ENCODE measurements at places on chromosomes 2 and 18.

- no peak for DNase-seq
Measured at GRCh38 chr2:67799886-67800285, 262.9 kb downstream of the C1D start.

DNA sequence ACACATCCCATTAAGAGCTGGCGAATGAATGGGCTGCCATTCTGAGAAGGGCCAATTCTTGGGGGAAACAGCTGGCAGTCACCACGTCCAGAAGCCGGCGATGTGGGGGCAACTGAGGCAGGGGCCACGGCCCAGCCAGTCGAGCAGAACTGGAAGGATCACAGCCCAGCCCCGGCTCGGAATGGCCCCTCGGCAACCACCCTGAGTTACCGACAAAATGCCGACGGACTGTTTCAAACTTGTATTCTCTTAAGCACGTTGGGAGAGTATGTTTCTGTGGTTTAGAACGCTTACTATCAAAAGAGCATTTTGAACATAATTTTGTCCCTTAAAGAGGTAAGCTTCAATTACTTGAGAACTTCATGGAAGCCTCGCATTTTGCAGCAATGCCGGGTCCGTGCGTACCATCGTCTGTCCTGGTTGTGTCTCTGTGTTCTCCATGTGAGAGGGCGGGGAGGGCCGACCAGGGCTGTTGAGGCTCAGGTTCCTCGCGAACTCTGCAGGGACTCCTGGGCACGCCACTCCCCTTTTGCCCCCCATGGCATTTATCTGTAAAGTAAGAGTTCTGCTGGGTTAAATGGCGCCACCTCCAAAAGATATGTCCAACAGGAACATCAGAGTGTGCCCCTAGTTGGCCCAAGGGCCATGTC, 155.9 kb downstream of the TWIST2 start:
- no peak for DNase-seq

- no peak for DNase-seq
Measured at GRCh38 chr2:145273840-145274239, 753.9 kb upstream of the ZEB2 start.

GRCh38 chr18:62556397-62556796, 33.6 kb downstream of the ZCCHC2 start:
- no peak for DNase-seq

- no peak for DNase-seq
Measured at GRCh38 chr18:58534535-58535301, 94.2 kb downstream of the ALPK2 start.

- DNase-seq, result no peak
Measured at GRCh38 chr2:238097988-238098871, 1.9 kb upstream of the ESPNL start.

- no peak for DNase-seq
Measured at GRCh38 chr2:111702119-111702803, 181.7 kb downstream of the ANAPC1 start.

- DNase-seq, result no peak
Measured at GRCh38 chr2:468648-469336, 180.9 kb upstream of the ALKAL2 start.

DNA sequence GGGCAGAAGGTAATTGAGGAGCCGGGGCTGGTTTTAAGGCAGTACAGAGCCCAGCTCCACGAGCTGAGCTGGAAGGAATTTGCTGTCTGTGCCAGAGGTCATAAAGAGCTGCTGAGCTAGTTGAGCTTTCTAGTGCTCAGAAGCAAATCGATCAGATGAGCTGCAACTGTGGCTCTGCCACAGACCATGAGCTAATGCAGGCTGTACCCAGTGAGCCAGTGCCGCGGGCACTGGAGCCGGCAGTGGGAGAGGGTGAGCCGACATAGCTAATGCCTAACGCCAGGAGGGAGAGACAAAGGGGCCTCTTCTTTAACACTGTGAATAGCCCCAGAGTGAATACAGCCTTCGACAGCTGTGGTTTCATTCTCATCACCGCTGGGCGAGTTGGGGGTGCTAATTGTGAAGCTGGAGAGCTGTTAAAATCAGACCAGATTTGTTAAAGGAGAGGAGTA, 410.1 kb upstream of the TCF4 start:
- no peak for DNase-seq

- DNase-seq, result no peak
Measured at GRCh38 chr2:24920809-24921441, 888 bp upstream of the ADCY3 start.

DNA sequence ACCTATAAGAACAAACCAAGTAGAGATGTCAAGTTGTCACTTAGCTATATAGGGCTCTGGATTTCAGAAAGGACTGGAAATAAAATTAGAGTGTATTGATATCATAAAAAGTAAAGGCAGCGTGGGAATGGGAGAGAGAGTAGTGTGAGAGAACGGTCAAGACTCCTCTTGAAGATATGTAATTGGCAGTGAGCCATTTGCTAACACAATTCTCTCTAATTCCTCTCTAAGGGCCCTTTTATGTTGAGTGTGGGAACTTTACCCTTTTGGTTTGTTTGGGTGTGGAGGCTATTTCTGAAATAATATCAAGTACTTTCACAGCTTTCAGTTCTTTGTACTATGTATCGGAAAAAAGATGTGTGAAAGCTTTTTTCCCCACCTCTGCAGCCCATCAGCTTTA, 196.8 kb downstream of the LRRTM4 start:
- no peak for DNase-seq

DNA sequence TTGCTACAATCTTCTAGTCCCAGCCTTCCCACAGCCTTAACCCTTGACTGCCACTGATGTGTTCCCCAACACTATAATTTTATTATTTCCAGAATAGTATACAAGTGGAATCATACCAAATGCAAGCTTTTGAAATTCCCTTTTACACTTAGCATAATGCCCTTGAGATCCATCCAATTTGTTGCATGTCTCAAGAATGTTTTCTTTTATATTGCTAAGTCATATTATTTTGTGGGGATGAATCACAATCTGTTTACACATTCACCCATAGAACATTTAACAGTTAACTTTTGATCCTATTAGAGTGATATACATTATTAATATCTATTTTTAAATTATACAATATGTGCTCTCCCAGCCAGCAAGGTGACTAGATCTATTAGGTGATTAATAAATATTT, 74.3 kb upstream of the KYNU start:
- no peak for DNase-seq

DNA sequence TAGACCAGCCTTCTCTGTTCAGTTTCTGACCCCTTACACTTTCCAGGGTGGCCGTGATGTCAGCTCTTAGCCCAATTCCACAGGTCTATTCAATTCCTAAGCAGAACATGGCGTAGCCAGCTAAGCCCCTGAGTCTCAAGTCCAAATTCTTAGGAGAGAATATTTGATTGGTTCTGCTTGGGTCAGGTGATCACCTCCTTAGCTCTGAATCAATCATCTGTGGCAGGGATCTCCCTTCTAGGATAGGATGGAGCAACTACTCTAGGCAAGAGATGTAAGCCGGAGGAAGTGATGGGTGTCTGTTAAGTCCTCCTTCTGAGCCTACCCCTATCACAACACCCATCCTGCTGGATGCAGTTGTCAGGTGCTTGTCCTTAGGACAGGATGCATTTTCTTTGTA, 11.1 kb downstream of the UCN start:
- DNase-seq, result no peak

DNA sequence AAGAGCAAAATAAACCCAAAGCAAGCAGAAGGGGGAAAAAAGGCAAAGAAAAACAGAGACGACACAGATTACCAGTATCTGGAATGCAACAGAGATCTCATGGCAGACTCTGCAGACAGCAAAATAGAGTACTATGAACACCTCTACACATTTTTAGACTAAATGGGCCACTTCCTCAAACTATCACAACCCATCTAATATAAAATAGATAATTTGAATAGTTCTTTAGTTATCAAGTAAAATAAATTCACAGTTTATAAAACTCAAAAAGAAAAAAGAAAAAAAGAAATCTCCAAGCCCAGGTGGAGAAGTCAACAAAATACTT, 16.6 kb downstream of the SESTD1 start:
- DNase-seq, result no peak

DNA sequence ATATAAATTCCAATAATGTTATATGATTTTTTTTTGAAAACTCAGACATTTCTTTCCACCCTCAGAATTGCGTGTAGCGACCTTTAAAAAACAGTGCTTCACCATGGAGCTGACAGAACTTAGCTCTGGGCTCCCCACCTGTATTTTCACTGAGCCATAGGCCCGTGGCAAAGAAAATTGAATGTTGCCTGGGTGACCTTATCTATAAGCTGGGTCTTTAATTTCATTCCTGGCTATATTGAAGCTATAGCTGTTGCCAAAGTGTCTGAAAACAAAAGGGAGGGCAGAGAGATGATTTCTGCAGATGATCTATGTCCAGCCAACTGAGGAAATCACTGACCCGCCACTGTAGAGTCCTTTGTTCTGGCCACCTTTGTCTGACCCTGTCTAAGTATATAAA, 411.7 kb downstream of the PTPRM start:
- DNase-seq, result no peak

DNA sequence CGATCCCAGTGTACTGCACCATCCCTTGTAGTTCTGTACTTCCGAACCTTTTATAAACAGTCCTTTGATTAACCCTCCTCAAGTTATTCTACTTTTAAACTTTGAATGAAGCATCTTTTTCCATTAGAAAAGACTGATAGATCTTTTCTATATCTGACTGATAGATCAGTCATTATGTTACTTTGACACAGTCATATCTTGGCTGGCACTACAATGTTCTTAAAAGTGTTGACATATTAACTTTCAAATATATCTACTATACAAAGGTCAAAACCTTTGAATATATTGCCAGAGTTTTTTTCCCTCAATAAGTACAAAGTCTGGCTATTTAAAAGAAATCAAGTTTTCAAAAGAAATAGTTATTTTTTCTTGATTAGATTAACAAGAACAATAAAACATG, 35.4 kb upstream of the NABP1 start:
- DNase-seq, result no peak

DNA sequence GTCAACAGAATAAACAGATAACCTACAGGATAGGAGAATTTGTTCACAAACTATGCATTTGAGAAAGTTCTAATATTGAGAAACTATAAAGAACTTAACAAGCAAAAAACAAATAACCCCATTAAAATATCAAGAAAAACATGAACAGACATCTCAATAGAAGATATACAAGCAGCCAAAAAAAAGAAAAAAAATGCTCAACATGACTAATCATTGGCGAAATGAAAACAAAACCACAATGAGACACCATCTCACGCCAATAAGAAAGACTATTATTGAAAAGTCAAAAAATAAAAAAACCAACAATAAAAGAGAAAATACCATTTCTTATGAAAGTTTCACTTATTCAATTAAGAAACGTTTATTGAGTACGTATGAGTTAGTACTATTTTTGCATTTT, 800.5 kb downstream of the CBLN2 start:
- DNase-seq, result no peak

DNA sequence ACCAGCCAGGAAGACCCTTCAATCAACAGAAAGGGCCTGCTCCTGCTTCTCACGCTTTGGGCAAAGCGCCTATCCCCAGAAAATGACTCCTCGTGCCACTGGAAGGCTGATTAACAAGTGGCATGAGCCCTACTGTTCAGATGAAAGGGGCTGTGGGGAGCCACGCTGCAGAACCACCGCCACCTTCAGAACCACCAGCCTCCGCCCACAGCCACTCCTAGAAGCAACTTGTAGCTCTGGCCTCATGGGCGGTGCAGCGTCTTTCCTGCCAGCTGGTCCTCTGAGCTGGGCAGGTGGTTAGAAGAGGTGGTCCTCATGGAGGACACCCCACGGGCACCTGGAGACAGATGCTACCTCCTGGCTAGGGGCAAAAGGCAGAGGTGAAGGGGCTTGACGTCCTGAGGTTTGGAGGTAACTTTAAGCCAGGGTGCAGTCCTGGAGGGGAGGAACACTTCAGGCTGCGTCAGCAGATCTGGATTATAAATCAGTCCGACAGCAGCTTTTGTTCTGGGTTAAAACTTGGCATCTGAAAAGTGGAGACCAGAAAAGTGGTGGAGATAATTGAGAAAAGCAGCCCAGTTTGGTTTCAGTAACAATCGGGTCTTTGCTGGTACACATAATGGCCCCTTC, 861 bp upstream of the SEMA4C start:
- DNase-seq, result no peak
